Jurkat, Clone E6-1 (cell line): ENCODE measurements at places on chromosomes 3 and 15.
A peak's percentile ranks its signal among the peaks of the same experiment; 100 is the strongest.

GRCh38 chr3:78823859-78824258 lies 943.9 kb downstream of the ROBO1 start:
- no peak for DNase-seq

DNA sequence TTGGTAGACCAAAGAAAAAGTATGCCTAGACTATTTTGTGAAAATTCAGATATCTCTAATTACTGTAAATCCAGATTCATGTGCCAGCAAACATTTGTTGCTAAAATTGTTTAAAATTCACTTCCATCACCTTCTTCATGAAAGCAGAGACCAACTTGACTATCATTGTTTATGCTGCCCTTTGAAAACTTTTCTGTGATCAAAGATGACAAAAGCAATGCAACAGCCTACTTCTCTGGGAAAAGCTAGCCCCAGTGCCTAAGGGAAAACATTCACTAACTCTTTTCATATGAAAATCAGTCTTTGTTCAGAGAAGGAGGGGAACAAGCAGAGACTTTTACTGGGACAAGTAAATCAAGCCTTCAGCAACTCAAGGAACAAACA lies 178.0 kb upstream of the P2RY1 start:
- DNase-seq: no peak

DNA sequence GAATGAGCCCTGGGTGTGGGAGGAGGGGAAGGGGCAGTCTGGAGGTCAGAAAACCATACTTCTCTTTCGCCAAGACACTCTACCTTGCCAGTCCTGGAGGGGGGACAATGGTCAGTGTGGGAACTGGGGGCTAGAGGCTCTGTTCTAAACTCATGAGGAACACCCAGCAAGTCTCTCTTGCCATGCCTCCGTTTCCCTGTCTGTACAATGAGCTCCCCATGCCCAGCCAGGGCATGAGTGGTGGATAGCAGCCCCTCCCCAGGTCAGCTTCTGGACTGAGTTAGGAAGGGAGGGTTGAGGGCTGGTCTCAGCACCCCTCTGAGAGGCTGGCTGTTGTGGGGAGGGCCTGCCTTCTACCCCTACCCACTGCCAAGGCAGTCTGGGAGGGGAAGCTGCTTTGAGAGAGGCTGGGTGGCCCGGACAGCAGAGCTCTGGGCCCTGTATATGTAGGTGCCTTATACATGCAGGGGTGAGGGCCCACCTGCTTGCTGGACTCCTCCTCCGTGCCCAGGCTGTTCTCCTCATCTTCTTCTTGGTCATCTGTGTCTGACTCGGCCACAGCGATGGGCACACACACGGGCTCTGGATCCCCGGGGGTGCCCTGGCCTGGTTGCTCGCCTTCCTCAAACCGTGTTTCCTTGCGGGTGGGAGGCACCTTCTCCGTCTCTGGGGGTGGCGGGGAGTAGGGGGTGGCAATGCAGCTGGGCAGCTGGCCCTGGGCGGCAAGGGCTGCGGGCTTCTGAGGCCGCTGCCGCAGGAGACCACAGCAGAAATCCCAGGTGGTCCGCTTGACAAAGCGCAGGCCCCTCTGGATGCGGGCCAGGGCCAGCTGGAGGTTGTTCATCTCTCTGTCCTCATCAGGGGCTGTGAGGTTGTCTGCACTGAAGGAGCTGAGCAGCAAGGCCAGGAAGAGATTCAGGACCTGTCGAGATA lies 68.8 kb downstream of the SCN5A start:
- DNase-seq: no peak

- DNase-seq: no peak
These were observed 399.3 kb downstream of the NLGN1 start for GRCh38 chr3:173796890-173797289.

GRCh38 chr3:147529551-147529950 lies 120.4 kb downstream of the ZIC1 start:
- no peak for DNase-seq

DNA sequence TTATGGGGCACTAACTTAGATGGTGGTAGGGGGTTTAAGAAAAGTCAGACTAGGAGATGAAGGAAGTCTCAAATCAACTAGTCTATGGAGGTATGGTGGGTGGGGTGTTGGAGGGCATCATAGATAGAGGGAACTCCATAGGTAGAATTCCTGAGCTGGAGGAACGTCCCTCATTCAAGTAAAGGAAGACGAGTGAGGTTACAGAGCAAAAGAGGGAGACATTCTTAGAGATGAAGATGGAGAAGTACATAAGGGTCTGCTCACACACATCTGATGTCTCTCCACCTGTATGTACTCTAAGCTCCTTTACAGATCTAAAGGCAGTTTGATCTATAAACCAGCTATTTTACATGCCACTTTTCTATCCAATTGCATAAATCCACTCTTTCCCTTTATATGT lies 1.4 kb downstream of the PLSCR1 start:
- DNase-seq: no peak

DNA sequence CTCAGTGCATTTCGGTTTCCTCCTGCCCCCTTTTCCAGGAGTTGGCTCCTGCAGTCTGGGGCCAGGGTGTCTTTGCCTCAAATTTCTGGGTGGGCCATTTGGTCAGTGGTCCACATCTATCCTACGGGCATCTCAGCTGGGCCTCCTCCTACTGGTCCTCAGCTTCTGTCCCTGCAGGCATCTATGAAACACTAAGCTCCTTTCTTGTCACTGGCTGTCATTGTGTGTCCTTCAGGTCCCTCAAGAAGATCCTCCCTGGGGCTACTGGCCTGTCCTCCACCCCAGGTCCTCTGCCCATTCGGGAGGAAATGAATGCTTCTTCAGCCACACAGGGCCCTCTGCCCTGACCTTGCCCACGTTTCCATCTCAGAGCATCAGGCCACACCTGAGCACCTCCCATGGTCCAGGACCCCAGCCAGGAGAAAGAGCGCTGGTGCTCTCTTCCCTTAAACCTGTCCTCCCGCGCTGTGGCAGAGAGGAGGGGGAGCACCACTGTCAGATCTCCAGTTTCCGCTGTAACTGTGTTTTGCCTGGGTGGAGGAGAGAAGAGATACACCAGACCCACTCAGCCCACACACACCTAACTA lies 1.8 kb downstream of the PRR23E start:
- DNase-seq: no peak

DNA sequence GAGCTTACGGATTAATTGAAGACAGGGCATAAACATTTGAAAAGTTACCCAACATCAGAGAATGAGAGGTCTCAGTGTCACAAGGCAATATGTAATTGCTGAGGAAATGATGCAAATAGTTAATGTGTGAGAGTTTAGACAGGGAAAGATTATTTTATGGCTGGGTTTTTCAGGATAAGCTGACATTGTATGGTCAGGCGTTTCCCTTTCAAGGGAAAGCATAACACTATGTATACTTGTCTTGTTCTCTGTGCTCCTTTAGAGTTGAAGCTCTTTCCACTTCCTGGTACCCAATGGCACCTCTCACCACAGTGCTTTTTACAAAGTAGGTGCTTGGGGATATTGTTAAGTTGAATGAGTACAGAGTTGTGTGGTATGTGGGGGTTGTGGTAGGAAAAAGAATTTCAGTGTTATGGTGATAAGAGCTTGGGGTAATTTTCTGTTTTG lies 19.9 kb downstream of the IQGAP1 start:
- DNase-seq: peak; percentile 80

DNA sequence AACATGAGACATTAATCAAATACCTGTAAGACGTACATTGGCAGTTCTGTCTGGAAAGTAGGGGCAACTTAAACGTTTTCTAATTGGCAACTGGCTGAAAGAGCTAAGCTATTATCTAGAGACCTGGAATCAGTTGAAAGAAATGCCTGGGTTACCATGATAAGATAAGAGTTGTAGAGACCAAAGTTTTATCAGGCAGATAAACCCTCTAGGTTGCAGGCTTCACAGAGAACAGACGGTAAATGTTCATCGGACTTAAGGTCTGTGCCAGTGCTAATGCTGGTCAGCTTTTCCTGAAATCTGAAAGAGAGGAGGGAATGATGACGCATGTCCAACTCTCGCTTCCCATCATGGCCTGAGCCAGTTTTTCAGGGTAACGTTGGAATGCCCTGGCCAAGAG lies 196.2 kb downstream of the ROBO2 start:
- DNase-seq: no peak

- no peak for DNase-seq
These were observed 25.3 kb downstream of the PTPN23 start for GRCh38 chr3:47405820-47406761.

DNA sequence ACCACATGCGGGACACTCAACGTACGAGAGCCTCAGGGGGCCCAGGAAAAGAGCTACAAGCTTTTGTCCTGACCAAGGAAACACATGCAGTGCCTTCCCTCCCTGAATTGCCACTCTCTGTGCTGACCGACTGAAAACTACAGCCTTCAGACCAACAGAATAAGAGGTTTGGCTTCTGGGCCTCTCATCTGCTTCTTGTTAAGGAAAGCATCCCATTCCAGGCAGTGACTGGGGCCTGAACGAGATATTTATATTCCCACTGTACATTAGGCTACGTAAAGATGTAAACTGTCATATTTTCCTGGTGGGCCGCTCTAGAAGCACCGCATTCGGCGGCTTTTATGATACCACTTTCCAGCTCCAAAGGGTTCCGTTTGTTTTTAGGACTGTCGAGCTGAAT lies 208.9 kb upstream of the TPM1 start:
- no peak for DNase-seq

DNA sequence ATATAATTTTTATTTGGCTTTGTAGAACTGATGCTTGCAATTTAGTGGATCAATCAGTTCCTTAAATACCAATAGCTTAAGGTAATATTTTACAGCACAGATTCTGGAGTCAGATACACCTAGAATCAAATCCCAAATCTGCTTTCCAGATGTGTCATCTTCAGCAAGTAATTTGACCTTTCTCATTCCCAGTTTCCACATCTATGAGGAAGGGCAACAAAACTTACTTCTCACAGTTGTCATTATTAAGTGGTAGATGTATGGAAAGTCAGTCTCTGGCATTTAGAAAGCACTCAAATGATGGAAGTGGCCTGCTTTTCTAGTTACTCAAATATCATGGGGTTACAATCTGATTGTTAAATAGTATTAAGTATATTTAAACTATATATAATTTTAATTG lies 767.0 kb downstream of the CADM2 start:
- DNase-seq: no peak

GRCh38 chr15:49628379-49628778 lies 7.5 kb downstream of the DTWD1 start:
- DNase-seq: no peak

DNA sequence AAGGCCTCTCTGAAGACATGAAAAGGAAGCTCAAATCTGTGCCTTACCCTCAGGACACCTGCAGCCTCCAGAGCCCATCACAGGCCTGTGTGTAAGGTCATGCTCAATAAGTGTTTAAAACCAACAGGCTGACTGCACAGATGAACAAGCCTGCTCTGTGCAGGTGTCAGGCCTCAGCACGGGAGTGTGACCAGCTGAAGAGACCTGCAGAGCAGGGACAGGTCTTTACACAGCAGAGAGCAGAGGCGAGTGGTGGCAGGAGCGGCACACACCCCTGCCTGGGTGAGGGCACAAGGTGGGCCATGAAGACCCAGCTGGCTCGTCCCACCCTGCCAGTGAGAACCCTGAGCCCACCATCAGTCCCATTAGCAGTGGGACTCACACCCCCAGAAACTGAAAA lies 56.9 kb downstream of the ROPN1B start:
- no peak for DNase-seq

- DNase-seq: no peak
These were observed 20.0 kb downstream of the SSUH2 start for GRCh38 chr3:8624612-8625011.

DNA sequence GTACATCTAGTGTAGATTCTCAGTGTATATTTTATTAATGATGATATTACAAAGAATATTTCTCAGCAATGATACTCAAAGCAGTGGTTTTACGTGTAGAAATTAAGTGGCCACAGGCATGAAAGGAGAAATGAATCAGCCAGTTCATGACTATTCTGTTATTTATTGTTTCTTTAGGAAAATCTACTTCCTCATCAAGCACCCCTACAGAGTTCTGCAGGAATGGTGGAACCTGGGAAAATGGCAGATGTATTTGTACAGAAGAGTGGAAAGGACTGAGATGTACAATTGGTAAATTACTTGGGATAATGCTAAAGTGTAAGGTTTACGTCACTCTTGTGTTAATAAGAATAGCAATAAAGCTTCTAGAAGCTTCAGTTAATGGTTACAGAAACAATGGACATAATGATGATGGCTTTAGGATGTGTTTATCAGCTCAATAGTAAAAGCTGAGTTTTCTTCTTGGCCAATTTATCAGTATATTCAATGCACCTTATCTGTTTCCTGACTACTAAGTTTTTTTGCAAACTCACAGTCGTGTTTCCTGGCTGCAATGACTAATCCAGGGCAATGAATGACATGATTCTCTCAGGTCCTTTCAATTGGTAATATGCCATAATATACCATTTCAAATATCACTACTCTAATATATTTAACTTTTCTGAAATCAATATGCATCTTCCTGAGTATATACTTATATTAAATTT lies 20.2 kb downstream of the ADGRG7 start:
- no peak for DNase-seq

DNA sequence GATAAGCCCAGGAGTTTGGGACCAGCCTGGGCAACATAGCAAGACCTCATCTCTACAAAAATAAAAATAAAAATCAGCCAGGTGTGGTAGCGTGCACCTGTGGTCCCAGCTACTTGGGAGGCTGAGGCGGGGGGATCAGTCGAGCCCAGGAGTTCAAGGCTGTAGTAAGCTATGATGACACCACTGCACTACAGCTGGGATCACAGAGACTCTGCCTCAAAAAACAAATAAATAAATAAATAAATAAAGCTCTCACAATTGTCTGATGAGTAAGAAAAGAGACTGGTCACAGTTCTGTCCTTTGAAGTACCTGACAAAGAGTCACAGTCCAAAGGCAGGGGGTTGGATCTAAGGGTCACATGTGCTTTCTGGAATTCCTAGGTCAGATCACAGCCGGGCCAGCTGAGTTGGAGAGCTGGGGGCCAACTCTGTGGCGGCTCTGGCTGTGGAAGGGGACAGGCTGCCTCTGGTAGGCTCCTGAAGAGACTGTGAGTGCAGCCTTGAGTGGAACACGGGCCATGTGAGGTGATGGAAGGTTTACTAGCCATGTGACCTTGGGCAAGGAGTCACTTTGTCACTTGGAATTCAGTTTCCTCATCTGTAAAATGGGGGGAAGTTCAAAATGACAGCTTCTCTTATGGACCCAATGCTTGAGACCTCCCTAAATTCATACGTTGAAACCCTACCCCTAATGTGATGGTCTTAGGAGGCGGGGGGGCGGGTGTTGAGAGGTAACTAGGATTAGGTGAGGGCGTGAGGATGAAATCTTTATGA lies 47.2 kb downstream of the WHAMM start:
- DNase-seq: no peak
